KG1 (cell line): ENCODE measurements at places on chromosomes 2 and 18.

DNA sequence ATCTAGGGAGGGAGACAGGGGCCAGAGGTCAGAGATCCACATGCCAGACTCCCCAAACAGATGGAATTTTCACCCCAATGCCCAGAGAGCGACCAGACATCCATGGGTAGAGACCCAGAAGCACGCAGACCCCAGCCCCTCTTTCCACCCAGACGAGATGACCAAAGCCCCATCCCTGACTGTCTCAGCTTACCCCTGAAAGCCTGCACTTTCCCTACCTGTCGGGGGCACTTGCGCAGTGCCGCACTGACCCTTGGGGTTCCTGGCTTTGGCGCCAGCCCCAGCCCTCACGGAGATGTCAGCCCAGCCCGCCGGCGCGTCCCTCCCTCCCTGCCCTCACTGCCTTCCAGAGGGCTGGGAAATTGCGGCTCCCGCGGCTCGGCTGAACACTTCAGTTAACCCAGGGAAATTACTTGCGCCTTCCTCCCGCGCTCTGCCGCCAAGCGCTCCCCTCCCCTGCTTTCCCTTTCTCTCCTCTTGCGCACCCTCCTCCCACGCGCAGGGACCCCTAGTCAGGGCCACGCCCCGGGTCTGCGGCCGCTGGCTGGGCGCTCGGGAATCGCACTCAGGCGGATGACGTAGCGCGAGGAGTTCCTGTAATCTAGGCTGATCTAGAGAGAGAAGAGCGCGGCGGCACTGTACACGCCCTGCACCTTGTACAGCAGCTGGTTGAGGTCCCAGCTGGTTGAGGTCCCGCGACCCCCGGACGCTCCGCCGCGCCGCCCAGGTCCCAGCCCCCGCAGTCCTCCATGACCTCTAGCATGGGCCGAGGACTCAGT, 12.0 kb downstream of the ALPG start:
- no peak for DNase-seq

DNA sequence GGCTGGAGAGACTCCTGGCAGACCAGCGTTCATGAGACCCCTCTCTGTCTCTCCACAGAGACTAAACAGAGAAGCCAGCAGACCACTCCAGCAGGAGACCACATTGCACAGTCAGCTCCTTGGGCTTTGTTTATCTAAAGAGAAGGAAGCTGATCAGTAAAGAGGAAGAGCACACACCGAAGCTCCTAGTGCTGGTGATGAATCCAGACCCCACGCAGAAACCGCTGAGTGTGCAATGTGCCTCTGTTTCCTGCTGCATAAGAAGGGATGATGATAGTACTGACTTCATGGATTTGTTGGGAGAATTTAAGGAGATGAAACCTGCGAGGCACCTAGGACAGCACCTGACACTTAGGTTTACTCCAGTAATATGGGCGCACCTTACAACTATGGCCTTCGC, 544.1 kb upstream of the ID2 start:
- DNase-seq, result no peak

GRCh38 chr2:179987916-179988315, 19.2 kb downstream of the CWC22 start:
- DNase-seq, result no peak

DNA sequence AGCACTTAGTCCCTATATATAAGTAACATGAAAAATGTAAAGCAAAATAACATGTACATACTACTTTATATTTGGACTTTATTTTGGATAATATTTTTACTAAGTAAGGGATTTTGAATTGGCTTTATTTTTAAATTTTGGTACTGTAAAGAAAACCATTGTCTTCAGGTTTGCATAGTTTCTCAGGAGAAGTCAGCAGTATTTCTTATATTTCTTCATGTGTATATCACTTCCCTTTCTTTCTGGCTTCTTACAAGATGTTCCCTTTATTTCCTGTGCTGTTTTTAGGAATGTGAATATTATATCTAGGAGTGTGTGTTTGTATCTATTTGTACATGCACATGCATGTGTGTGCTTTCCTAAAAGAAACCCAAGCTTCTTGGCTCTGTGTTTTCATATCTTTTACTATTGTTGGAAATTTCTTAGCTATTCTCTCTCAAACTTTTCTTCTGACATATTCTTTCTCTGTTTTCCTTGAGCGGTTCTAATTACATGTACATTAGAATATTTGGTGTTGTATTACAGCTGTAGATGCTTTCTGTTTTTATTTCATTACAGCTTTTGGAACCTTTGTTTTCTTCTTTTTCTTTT, 1549.7 kb upstream of the ACVR2A start:
- DNase-seq, result no peak

DNA sequence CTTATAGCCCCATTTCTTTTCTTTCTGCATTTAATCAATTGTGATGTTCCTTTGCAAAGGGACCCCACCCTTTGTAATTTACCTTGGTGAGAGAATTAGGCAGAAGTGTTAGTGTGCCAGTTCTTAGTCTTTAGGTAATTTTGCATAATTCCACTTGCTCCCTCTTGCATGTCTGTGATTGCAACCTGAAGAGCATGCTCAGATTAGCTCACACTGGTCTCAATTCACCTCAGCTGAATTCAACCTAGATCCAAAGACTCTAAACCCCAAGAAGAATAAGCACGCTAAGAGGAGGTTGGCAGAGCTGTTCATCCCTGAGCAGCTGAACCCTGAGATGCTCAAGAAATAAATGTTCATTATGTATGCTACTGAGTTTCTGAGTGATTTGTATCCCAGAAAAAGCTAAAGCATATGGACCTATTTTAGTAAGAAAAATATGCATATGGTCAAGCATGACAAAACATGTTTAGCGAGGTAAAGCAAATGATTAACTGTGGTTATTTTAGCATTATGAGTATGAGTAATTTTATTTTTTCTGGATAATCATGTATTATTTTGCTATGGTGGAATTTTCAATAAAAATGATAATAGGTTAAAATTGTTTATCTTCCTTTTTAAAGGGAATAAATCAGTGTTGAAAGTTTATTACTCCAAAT, 299.2 kb upstream of the ZSWIM2 start:
- no peak for DNase-seq
